ENCODE measurements at places on chromosomes 5 and 9.
A peak's percentile ranks its signal among the peaks of the same experiment; 100 is the strongest.

DNA sequence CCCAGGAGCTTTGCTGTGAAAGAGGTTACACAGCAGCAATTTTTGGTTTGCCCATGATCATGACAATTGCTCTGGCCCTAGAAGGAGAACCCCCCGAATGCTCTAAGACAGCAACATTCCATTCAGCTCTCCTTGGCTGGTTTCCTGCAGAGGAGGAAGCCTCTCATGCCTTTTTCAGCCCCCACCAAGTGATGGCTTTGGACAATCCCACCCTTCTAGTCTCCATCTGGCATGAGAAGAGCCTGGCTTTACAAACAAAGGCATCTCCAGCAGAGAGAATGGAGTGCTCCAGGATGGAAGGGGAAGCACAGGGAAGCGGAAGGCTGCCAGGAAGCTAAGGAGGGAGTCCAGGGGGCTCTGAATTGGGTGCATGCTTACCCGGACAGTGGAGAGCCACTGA is 98.4 kb downstream of the CRB2 start:
- DNase-seq, result no peak

GRCh38 chr5:125045646-125046045 is 299.2 kb upstream of the ZNF608 start:
- no peak for DNase-seq

GRCh38 chr5:102223542-102224477 is 72.3 kb downstream of the SLCO4C1 start:
- DNase-seq, result peak; percentile 20

DNA sequence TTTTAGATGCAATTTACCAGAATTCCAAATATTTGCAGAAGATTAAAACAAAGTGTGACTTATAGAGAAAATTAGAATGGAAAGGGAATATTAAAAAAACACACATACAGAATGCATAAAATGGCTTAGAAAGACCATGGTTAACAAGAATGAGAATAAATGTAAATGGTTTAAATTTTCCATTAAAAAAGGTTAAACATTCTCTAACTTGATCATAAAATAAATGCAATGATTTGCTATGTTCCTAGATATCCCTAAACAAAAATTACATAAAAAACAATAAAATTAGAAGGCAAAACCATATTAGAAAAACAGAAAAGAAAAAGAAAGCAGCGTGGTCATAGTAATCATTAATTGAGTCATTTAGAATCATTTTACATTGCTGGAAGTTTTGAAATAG is 152.5 kb downstream of the TMEM38B start:
- DNase-seq, result no peak

- DNase-seq, result no peak
Measured at GRCh38 chr9:129027685-129028191, 393 bp downstream of the SH3GLB2 start.

- DNase-seq, result no peak
Measured at GRCh38 chr9:14909601-14909960, 647 bp downstream of the FREM1 start.

- DNase-seq, result no peak
Measured at GRCh38 chr5:53917826-53918225, 357.4 kb downstream of the NDUFS4 start.

DNA sequence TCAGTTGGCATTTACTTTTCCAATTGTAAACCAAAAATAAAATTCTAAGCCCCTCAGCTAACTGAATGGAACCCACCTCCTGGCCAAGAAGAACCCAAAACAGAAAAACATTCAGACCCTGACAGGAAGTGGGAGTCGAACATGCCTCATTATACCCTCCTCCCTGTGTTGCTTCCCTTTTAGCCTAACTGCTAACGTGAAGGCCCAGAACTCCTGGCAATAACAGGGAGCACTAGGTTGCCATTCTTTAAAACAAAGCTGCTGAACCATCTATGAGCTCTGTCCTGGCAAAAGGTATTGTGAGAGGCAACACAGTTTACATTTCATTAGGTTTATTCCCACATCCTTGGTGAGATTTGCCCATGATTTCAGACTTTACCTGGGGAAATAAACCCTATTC is 481.4 kb downstream of the CHSY3 start:
- DNase-seq, result no peak

DNA sequence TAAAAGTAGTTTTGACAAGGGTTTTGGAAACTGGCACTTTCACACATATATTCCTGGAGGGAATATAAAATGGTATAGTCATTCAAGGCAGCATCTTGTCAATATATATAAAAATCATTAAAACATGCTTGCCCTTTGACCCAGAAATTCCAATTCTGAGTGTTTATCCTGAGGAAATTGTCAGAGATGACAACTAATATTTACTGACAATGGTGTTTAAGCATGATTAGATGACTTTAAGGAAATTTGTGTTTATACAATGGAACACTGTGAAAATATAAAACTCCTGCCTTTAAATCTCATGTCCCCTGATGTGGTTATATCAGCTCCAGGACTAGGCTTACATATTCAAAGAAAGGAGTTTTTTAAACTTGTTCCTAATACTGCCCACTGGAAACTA is 25.6 kb downstream of the PCSK1 start:
- no peak for DNase-seq

GRCh38 chr9:120394058-120394669 is 185.8 kb downstream of the CDK5RAP2 start:
- DNase-seq, result peak; percentile 90

DNA sequence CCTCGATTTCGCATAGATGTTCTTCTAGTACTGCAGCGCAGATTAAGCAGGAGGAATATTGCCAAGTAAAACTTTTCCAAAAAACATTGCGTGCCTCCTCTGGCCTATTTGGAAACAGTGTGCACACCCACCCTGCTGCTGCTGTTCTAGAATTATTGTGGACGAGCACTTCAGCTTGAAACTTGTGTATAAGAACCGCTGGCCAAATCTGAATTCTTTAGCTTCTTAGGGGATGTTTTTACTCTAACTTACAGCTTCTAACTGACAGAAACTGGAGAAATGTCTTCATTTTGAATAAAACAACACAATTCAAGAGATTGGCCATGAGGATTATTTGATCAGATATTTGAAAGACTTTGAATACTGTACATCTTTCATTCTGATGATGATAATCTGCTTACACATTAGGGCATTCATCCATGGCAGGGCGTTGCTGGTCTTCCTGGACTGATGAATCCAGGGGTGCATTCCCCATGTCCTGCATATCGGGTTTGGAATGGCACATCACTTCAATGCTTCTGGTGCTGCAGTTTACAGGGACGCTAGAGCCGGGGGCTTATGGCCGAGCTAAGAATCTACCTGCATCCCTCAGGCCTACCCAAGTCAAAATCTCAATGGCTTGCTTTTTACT is 6.5 kb downstream of the ADAMTS16 start:
- DNase-seq, result no peak

- DNase-seq, result no peak
Measured at GRCh38 chr5:124998520-124998919, 252.1 kb upstream of the ZNF608 start.

DNA sequence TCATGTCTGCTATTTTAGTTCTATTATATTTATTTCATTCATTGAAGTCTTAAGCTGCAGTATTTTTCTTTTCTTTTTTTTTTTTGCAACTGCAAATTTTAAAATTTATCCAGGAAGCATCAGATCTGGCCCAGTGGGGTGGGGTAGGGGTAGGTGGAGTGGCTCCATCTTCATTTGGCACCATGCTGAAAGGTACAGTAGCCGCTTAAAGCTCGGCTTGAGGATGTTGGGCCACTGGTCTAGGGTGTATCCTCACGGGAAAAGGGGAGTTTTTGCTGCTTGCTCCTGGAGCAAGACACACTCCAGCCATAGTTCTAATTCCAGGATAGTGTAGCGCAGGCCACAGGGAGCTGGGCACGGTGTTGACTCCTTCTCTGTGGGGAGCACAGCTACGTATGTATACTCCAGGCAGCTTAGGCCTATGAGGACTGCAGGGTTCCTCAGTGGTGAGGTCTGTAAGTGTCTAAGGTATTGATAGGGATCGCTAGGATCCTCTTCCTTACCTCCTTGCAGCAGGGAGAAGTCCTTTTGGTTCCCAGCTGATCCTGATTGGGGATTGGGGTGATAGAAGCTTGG is 22.7 kb downstream of the RCL1 start:
- no peak for DNase-seq

- DNase-seq, result no peak
Measured at GRCh38 chr5:161378701-161379100, 167.8 kb downstream of the GABRB2 start.

- peak; percentile 41 for DNase-seq
Measured at GRCh38 chr9:76321195-76321828, 72.9 kb downstream of the RFK start.

GRCh38 chr9:18238254-18238653 is 235.7 kb upstream of the ADAMTSL1 start:
- DNase-seq, result peak; percentile 39

GRCh38 chr9:7342736-7343135 is 456.8 kb downstream of the DMAC1 start:
- no peak for DNase-seq

- no peak for DNase-seq
Measured at GRCh38 chr9:98412101-98412842, 156.8 kb upstream of the TBC1D2 start.

DNA sequence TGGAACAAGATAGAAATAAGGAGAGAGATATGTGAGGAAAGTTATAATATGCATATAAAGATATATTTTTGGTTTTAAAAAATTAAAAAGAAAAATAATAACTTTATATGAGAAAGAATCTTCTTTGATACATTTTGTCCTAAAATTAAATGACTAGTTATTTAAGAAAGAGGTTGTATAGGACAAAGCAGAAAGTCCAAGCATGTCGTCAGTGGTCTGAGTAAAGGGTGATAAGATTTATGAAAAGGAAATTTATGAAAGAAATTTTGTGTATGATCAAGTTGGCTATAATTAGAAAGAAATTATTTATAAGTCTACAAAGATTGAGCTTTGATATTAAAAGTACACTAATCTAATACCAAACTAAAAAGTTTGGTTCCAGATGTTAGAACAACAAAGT is 32.0 kb downstream of the GTF3C4 start:
- DNase-seq, result no peak

- DNase-seq, result no peak
Measured at GRCh38 chr5:95256991-95257390, 27.9 kb downstream of the MCTP1 start.

- DNase-seq, result no peak
Measured at GRCh38 chr9:109441296-109441695, 56.8 kb downstream of the PTPN3 start.

DNA sequence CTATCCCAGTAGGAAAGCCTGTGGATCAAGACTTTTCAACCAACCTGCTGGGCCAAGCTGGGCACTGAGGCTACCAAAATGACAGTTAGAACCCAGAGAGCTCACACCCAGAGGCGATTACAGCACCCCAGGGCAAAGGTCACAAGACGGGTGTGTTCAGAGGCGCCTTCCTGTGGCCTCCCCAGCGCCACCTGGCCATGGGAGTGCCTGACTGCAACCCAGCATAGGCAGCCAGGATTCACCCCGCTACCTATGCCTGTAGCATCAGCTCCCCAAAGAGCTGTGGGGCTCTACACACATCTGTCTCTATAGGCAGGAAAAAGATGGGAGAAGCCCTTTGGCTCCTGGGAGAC is 33.5 kb downstream of the PDGFRB start:
- DNase-seq, result no peak

DNA sequence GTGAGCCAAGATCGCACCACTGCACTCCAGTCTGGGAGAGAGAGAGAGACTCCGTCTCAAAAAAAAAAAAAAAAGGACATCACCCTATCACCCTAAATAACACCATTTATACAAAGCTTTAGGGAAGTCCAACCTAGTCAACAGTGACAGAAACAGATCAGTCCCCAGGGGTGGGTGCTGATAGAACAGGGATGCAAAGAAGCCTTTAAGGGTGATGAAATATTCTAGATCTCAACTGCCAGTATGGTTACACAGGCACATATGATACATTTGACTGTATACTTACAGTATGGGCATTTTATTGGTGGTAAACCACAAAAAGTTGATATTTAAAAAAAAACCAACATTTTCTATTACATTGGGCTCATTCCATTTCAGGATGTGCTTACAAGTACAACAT is 4.8 kb downstream of the RETREG1 start:
- no peak for DNase-seq

DNA sequence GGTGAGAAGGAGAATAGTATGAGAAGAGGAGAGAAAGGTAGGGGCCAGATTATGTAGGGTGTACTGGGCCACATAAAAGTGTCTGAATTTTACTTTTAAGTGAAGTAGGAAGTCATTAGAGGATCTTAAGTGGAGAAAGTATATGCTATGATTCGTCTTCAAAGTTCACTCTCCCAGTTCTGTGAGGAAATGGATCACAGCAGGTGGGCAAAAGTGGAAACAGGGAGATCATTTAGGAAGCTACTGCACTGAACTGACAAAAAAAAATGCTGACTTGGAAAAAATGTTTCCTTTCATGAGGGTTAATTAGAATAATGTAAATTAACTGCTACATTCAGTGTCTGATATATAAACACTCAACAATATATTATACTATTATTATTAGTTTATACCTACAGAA is 2.4 kb downstream of the KIF24 start:
- no peak for DNase-seq

- peak; percentile 69 for DNase-seq
Measured at GRCh38 chr5:126433701-126434100, 10.5 kb downstream of the GRAMD2B start.

- DNase-seq, result no peak
Measured at GRCh38 chr5:97576956-97577355, 393.9 kb upstream of the RIOK2 start.

GRCh38 chr9:114252394-114252793 is 70.5 kb upstream of the ORM1 start:
- DNase-seq, result no peak

- no peak for DNase-seq
Measured at GRCh38 chr9:92206488-92206887, 87.0 kb downstream of the IARS1 start.

- DNase-seq, result no peak
Measured at GRCh38 chr5:143558048-143558447, 154.6 kb upstream of the NR3C1 start.

DNA sequence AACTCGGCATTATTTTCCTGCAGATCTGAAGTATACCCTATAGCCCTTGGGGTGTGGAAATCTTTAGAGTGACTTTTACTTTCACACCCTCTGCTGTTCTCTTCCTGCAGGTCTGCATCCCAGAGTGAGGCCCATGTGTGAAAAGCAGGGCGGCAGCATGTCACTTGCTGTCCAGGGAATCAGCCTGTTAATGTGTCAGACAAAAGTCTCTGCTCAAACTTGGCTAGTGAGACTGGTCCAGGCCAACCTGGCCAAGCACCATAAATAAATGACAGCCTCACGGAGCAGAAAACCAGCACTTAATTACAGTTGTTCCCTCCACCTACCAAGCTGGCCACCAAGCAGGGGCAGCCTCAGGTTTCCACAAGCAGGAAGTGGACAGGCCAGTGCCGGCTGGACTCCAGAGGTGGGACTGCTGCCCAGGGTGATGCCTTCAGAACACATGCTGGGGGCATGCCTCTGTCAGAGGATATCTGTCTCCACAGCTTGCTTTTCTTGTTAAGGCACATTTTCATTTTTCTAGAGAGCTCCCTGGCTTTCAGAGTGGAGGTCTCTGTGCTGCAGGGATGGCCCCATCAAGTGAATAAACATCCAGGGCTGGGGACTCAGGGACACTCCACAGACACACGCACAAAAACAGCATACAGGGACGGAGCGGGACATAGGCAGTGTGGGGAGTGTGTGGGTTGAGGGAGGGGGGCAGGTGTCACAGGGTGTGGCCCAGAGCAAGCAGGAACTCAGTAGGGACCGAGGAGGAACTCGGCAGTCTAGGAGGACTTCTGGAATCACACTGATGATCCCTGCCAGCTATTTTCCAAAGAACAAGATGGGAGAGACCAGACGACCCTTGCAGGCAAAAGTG is 243.8 kb upstream of the IRX1 start:
- no peak for DNase-seq

GRCh38 chr5:58544195-58544594 is 38.7 kb upstream of the RAB3C start:
- no peak for DNase-seq

- no peak for DNase-seq
Measured at GRCh38 chr5:36001032-36001431, 9.8 kb upstream of the UGT3A1 start.
